Naive thymus-derived CD8-positive, alpha-beta T cell (primary cell): ENCODE measurements at places on chromosomes 1 and 21. TPM values are rescaled to one million over a fixed set of nuclear protein-coding genes. Genes with fewer than 3 reads are reported as not detected.

DNA sequence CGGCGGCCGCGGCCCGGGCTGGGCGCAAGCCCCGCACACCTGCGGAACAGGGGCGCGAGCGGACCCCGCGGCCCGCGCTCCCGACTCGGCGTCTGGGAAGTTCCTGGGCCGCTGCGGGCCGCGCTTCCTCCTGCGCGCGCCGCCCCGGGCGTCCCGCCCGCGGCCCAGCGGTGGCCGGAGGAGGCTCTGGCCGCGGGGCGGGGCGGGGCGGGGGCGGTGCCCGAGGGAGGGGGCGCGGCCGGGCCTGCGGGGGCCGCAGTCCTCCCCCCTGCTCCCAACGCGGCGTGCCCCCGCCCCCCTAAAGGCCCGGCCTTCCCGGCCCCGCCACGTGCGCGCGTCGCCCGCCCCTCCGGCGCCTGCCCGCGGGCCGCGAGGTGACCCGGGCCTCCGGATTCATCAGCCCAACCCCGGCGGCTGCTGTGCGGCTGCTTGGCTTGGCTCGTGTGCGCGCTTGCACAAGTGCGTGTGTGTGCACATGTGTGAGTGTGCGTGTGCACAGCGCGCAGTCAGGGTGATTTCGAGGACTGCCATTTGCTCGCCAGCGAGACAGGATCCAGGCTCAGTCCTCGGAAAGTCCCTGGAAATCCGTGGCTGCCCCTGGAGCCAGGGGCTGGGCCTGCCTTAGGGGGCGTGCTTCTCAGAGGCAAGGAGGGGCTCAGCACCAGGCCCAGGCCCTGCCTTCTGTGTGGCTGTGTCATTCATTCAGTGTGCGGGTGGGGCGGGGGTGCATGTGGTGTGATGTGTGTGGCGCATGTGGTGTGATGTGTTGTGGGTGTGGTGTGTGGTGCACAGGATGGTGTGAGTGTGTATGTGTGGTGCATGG, at the start of gene C2CD2:
TSS of gene C2CD2 (minus strand) at position 188 of the 823 bp plus-strand sequence. CDS start 370 bp downstream, outside the sequence.
- DNase-seq, result peak; percentile 17

The SLC45A3 gene
- 0.25 TPM for total RNA-seq

DNA sequence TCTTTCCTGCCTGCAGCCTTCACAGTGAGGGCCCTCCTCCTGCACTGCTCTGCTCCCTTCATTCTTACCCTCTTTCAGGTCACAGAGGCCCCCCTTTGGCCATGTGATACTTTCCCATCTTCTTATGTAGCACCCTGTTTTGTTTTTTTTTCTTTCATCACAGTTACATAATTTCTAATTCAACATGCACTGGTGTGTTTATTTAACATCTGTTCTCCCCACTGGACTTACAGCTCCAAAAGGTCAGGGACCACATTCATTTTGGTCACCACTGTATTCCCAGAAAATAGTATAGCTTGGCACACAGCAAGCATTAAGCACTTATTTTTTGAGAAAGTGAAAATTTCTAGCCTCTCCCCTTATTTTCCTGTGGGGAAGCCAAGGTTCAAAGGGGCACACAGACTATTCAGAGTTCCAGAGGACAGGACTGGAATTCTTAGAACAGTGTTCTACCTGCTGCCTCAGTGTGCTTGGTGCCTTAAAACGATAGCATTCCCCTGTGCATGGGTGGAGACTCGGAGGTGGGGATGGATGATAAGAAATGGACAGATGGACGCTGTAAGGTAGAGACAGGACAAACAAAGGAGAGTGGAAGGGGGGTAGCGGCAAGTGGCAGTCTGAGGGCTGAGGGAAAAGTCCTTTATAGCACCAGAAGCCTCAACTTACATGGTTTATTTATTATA, 5.3 kb downstream of the DENND2D start:
- no peak for DNase-seq

The BACE2 gene
- 1.4 TPM for total RNA-seq

The OR2G6 gene
- not detected for total RNA-seq

DNA sequence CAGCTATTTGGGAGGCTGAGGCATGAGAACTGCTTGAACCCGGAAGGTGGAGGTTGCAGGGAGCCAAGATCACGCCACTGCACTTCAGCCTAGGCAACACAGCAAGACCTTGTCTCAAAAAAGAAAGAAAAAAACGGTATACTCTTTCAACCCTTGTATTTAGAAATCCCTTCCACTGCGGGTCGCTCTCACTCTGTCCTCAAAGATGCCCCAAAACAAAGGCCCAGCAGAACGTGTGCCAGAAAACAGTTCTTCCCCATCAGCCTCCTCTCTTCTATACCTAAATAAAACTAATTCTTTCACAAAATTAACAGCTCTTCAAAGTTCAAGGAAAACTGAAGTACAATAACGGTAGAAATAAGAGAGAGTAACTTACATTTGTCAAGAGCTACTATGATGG, 13.2 kb downstream of the SETD4 start:
- no peak for DNase-seq

GRCh38 chr21:42315296-42315891, at the start of gene TFF3:
Gene TFF3 (minus strand): TSS chr21:42315409. CDS start chr21:42315374, 35 bp downstream.
- DNase-seq, result no peak
